GM04503 (cell line): ENCODE measurements at places on chromosomes 5 and 9.

DNA sequence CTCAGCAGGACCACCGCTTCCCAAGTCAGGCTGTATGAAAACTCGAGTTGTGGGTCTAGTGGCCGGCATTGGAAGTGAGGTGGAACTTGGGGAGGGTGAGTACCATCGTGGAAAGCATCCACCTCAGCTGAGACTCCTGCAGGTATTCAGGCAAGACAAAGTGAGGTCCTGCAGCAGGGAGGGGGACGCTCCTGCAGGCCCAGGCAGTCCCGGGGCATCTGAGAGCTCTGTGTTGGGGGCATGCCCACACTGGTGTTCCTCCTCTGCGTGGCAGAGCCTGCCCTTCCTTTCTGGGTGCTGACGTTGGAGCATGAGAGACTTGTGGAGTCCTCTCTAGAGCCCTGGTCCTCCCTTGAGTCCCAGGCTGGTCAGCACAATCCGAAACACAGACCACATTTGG lies 187.7 kb downstream of the CACNA1B start:
- DNase-seq: no peak

DNA sequence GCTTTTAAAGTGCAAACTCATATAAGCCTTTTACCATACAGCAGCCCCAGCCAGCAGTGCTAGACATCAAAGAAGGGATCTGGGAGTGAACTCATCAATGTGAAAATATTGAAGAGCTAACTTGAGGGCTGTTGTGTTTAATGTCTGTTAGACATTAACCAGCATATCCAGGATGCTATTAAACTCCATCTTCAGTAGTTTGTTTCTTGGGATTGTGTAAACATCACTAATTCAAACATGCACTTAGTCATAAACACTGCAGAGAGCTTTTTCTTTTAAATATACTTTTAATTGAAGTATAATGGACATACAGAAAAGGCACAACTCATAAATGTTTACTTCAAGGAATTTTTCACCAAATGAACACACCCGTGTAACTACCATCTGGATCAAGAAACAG lies 81.8 kb downstream of the TMEM252 start:
- DNase-seq: no peak

DNA sequence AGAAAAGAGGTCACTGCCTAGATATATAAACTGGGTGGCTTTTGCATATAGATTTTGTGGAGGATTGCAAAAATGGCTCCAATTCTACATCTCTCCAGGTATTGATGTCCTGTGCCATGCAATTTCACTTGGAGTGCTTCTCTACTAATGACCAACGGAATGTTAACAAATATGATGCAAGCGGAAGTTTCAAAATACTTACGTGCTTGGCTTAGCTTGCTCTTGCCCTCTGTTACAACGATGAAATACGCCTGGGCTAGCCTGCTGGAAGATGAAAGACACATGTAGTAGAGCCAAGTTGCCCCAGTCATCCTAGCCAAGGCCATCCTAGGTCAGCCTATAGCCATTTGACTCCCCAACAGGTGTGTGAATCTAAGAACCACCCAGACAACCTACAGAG lies 3.6 kb upstream of the POC5 start:
- DNase-seq: no peak

- DNase-seq: no peak
Measured at GRCh38 chr9:37324691-37325490, 97.6 kb upstream of the GRHPR start.

DNA sequence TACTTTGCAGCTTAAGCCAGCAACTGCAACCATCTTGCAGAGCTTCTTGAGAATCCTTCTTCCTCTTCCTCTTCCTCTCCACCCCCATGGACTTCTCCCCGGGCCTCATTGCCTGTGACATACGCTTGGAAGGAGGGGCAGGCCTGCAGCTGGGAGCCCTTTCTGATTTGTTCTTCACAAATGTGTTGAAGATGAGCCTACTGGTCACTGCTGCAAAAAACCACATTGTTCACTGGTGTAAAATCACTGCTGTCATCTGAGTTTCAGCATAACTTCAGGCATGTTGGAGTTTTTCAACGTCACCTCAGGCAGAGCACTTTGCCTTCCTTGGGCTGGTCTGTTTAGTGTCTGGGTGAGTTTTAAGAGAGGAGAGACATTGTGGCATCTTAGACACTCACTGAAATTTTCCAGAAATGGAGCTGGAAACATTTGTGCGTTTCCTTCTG lies 7.9 kb downstream of the TJP2 start:
- DNase-seq: no peak

DNA sequence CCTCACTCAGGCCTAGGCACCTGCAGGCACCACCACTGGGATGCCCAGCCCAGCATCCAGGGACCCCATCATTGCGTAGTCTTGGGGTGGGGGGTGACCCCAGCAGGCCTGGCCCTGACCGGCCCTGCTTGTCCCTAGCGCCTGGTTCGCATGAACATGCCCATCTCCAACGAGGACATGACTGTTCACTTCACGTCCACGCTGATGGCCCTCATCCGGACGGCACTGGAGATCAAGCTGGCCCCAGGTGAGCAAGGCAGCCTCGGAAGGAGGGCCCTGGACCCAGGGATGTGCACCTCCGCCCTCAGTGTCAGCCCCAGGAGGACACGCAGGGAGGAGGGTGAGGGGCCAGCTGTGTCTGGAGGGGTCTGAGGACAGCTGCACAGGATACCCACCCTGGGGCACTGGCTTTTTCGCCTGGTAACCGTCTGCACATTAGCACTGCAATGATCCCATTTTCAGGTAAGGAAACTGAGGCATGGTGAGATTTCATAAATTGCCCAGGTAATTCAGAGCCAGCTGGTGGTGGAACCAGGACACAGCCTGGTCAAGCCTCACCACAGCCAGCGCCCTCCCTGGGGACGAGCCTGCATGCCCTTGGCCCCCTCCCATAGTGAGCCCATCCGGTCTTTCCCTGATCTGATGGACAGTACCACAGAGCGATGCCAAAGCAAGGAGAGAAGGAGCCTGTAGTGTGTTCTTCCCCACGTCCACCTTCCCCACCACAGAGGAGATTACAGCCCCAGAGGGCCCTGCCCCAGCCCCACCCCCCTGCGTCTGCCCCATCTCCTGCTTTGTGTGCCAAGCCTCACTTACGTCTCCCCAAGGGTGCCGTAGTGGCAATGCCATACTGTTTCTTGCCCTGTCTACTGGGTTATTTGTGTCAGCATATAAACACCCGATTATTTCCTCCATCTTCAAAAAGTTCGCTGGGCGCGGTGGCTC lies 228.3 kb downstream of the CACNA1B start:
- DNase-seq: no peak

- DNase-seq: no peak
Measured at GRCh38 chr5:33072726-33073125, 361.6 kb downstream of the NPR3 start.

DNA sequence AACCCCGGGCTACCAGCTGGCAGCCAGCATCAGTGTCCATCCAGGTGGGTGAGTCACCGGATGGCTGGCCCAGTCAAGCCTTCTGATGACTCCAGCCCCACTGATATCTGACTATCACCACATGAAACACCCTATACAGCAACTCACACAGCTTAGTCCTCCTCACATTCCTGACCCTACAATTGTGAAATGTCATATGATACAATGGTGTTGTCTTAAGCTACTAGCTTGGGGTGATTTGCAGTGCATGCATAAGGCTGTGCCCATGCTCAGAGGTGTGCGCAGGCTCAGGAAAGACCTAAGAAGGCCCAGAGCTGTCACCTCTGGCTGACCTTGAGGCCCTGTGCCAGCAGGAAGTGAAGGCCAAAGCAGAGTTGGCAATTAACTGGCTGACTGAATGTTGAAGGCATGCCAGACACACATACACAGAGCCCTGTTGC lies 21.5 kb upstream of the SEMA4D start:
- no peak for DNase-seq

GRCh38 chr5:169567079-169567478 lies 16.5 kb upstream of the SPDL1 start:
- DNase-seq: no peak

DNA sequence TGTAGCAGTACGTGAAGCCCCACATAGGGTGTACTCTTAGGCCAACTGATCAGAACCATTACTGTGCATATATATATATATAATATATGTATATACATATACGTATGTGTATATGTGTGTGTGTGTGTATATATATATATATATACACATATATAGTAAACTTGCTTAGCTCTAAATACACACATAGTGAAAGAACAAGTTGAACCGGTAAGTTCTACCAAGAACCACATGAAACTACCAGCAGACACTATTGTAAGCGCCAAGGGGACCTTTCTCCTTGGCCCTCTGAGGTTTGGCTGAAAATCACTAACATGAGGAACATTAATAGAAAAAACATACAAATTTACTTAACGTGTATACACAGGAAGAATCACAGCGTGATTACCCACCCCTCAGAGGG lies 1.8 kb upstream of the TARS1 start:
- no peak for DNase-seq

DNA sequence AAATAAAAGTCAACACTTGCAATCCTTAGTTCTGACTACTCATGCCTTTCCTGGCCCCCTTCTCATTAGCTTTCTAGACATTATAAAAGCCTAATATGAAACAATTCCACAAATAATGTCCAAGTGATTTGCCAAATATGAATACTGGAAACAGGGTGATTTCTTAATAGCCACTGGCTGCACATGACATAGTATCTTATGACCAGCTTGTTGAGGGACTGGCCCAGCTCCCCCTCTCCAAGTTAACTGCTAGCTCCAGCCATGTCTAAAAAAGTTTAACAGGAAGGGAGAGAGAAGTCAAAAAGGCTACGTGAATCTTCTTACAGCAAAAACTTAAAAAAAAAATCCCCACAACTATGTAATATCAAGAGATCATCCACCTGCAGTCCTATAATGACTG lies 1.5 kb downstream of the CERT1 start:
- no peak for DNase-seq

DNA sequence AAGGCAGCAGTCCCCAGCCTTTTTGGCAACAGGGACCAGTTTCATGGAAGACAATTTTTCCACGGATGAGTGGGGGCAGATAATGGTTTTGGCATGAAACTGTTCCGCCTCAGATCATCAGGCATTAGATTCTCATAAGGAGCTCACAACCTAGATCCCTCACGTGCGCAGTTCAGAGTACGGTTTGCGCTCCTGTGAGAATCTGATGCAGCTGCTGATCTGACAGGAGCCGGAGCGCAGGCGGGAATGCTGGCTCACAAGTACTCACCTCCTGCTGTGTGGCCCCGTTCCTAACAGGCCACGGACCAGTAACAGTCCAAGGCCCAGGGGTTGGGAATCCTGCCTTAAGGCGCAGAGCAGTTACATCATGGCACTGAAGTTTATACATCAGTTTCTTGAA lies 3.3 kb upstream of the BRD3 start:
- DNase-seq: no peak

GRCh38 chr5:142978726-142979125 lies 208.5 kb downstream of the ARHGAP26 start:
- DNase-seq: no peak

GRCh38 chr9:93009337-93010015 lies 49.0 kb upstream of the SUSD3 start:
- DNase-seq: no peak

- no peak for DNase-seq
Measured at GRCh38 chr5:134813407-134813806, 32.4 kb upstream of the C5orf24 start.

DNA sequence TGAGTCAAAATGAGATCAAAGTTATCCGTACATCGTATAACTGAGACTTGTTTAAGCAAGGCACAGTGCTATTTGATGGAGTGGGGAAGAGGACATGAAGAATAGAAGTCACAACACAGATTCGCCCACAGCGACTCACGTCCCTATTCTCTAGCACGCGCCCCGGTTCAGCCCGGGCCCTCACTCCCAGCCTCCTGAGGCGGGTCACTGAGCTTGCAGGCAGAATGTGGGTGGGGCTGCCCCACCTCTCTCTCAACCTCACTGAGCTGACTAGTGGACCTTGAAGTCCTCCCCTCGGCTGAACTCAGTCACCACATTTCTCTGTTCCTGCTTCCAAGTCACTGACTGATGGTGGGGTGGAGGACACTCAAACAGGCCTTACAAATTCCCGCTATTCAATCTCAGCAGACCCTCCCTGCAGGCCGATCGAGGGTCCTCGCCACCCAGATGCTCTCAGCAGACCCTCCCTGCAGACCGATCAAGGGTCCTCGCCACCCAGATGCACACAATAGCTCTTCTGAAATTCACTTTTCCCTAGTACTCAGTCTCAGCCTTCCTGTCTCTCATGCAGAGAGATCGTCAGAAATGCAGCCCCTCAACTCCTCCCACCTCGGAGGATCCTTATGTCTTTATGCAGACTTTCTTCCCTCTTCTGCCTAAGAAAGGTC lies 12.9 kb downstream of the GLDC start:
- DNase-seq: no peak

DNA sequence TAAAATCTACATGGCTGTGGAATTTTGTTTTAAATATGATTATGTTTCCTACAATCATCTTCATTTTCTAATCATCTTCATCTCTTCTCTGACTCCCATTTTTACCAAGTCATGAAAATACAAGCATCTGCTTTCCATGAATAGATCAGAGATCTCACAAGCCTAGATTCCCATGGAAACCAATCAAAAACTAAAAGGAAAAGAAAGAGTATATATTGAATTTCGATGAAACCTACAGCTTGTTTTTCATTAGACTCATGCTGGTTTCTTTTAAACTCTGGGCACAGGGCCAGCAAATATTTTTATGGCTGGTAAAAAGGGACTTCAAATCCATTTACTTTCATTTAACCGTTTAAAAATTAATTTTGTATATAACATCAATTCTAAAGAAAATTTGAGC lies 51.2 kb downstream of the INVS start:
- no peak for DNase-seq

- DNase-seq: no peak
Measured at GRCh38 chr5:53038196-53038847, 49.2 kb downstream of the ITGA2 start.

DNA sequence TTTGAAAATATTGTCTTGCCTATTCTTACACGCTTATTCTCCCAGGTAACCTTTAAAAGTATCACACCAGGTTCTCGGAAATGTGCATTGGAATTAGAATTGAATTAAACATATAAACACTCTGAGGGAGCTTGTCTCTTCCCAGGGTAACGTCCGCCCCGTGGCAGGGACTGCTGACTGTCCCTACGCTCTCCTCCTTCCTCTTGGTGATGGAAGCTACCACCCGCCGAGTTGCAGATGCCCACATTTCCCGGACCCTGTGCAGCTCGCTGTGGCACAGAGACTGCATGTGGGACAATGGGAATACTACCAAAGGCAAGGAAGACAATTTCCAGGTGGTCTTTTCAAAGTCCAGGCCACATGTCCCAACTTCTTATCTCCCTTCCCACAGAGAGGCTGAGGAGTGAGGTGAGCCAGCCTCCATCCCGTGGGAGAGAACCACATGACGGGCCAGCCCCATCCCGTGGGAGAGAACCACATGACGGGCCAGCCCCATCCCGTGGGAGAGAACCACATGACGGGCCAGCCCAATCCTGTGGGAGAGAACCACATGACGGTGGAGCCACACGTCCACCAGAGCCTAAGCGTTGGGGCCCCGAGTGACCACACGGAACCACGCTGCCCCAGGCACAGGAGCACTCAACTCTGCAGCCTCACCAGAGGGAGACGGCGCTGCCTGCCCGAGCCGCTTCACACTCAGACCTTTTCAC lies 249.4 kb upstream of the IRX1 start:
- no peak for DNase-seq

- DNase-seq: no peak
Measured at GRCh38 chr5:179758955-179759354, 26.3 kb downstream of the MAML1 start.

- DNase-seq: no peak
Measured at GRCh38 chr5:59542851-59543820, 350.4 kb downstream of the PDE4D start.

GRCh38 chr5:95086927-95087815 lies 197.7 kb downstream of the MCTP1 start:
- DNase-seq: no peak
